ENCODE measurements at places on chromosomes 1 and 21.
A peak's percentile ranks its signal among the peaks of the same experiment; 100 is the strongest.

DNA sequence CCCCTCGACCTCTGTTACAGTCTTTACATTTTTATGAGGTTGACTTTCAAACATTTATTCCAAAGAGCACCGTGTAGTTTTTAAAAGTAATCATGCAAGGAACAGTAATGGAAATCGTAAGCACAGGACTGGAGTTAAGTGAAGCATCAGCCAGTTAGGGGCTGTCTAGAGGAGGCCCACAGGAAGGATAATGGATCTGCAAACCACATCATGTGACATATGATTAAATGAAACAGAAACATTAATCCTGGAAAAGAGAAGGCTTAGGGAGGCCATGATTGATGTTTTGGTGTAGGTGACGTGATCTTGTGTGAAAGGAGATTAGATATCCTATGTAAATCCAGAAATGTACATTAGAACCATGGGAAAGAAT lies 25.0 kb downstream of the RGS7 start:
- DNase-seq = no peak

- no peak for DNase-seq
Observed at GRCh38 chr1:42518908-42519307, 55.8 kb downstream of the CCDC30 start.

GRCh38 chr1:218366322-218367052 lies 21.4 kb downstream of the TGFB2 start:
- no peak for DNase-seq

- DNase-seq = peak; percentile 28
Observed at GRCh38 chr1:203346060-203346768, 4.7 kb downstream of the FMOD start.

DNA sequence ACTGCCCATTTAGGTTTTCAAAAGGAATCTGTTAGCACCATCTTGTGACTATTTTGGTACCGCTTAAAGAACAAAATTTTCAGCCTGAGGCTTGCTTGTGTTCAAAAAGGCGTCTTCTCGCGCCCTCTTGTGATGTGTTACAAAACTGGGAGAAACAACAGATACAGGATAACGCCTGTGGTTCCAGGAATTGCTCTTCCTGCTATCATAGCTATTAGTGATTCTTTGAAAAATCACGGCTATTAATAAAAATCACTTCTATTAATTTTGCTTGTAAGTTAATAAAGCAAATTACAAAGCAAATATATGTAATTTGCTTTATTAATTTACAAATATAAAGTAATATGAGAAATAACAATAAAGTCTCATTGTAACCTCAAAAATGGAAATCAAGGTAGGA lies 82.2 kb upstream of the ABCD3 start:
- peak; percentile 84 for DNase-seq

GRCh38 chr1:61708953-61709907 lies 15.7 kb downstream of the TM2D1 start:
- no peak for DNase-seq

- no peak for DNase-seq
Observed at GRCh38 chr1:10682449-10683309, 113.8 kb downstream of the CASZ1 start.

DNA sequence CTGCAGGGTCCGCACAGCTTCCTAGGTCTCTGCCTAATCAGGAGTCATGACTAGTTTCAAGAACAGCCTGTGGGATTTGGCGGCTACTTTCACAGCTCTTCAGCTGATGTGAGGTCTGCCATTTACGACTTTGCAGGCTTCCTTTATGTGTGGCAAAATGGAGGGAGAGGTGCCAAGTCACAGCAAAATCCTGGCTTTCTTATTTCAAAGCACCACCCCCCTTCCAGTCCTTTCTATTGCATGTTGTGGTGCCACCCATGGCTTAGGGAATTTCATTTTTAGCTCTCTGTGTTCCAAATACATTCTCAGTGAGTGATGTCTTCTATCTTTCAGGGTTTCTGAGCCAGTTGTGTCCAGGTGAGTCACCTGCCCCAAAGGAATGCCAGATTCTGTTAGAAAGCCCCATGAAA lies 75.1 kb upstream of the WLS start:
- no peak for DNase-seq

GRCh38 chr1:117284399-117285215 lies 73.9 kb upstream of the VTCN1 start:
- peak; percentile 21 for DNase-seq

- no peak for DNase-seq
Observed at GRCh38 chr1:149927056-149927562, 494 bp downstream of the SF3B4 start.

- DNase-seq = peak; percentile 5
Observed at GRCh38 chr1:213201380-213202155, 150.5 kb downstream of the RPS6KC1 start.

DNA sequence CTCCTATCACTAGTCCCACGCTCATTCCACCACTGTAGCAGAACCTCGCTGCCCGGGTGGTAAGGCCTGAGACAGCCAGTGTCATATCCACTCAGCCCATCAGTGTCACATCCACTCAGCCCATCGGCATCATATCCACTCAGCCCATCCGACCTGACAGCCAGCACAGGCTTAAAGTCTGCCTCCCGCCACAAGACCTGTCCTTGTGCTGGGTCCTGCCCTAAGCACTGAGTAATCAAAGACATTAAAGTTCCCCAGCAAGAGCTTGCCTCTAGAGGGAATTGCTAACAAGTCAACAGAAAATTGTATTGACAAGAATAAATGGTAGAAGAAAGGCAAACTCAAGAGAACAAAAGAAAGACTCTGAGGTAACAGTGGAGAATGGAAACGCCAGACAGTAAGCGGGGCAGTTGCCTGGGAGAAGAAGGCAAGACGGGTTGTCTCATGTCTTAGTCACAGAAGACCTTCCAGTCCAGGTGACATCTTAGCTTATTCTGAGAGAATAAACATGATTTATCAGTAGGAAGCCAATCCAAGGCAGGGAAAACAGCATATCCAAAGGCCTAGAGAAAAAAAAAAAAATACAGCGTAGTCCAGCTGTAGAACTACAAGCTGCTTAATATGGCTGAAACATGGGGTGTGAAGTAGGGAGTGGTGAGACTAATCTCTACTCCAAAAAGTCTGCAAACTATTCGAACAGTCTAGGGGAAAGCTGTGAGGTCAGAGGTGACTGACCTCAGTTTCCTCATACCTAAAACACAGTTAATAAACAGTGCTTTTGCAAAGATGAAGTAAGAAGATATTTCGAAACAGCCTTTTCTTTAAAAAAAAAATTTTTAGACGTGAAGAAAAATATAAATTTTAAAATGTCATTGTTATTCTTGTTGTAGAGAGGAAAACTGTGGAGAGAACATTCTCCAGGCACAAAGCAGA lies 1.1 kb downstream of the ITLN1 start:
- no peak for DNase-seq

DNA sequence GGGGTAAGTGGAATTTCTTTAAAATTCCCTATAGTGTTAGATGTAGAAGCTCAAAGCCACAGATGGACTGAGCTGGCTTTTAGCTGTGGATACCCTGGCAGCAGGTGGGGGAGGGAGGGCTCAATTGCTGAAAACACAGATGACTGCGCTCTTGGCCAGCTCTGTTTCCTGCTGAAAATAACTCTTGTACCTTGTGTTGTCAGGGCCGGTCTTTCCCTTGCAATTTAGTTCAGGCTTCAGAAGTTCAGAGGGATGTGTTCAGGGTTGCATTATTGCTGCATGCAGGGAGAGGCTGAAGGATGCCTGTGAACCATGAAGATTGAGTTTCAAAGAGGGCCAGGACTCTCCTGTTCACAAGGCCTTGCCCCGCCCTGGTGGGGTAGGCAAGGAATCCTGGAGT lies 58.1 kb upstream of the GCLM start:
- DNase-seq = no peak

GRCh38 chr1:167722152-167722869 lies 529 bp downstream of the MPZL1 start:
- DNase-seq = peak; percentile 32

DNA sequence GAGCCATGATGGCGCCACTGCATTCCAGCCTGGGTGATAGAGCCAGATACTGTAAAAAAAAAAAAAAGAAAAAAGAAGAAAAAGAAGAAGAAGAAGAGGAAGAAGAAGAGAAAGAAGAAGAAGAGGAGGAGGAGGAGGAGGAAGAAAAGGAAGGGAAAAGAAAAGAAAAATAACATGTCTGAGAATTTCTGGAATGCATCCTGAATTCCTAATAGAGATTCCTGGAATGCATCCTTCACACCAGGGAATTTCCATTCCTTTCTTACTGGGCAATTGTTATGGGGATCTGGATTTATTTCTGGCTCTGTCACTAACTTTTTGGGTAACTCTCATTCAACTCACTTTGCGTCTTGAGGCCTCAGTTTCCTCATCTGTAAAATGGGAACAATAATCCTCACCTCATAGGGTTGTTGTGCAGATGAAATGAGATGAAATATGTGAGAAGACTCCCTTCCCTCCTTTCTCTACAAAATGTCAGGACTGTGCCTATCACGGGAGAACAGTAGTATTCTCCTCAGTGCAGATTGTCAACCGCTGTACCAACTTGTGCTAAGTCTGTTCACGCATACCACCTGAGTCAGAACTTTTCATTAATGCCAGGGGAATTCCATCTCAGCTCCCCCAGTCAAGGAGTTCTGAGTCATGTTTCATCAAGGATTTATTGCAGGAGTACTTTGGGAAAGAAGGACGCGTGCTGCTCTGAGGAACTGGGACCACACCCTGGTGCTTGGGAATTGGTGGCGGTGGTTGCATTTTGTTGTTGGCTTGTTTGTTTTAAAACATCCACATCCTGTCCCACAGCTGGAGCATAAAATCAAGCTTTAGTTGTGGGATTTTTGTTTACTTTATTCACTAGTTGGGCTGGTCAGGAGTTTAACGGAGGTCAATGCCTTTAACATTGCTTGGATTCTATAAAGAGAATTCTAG lies 42.4 kb upstream of the ROR1 start:
- DNase-seq = peak; percentile 5

DNA sequence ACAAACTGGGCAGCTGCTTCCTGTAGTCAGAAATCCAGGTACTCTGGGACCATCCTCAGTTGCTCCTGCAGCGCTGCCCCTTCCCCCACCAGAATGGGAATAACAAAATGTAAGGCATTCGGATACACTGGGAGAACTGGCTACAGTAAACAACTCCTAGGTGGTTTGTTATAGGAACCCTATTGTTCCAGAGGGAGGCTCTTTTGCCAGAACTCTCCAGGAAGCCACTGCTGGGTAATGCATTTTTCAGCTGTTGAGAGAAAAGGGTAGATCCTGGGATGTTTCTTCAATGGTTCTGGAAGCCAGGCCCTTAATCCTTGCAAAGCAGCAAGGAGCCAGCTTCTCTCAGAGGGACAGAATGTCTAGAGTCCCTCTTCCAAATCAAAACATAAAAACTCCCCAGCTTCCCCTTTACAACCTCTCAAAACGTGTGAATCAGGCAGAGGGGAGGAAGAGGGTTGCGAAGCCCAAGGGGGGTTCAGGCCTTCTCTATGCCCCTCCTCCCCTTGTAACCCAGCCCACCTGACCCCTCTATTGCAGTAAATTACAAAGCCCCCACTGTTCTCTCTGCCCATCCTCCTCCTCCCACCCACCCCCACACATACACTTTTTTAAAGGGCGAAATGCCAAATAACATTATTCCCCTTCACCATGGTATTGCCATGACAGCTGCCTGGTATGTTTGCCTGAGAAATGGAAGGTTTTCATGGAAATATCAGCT lies 29.1 kb downstream of the PLPP3 start:
- DNase-seq = no peak

DNA sequence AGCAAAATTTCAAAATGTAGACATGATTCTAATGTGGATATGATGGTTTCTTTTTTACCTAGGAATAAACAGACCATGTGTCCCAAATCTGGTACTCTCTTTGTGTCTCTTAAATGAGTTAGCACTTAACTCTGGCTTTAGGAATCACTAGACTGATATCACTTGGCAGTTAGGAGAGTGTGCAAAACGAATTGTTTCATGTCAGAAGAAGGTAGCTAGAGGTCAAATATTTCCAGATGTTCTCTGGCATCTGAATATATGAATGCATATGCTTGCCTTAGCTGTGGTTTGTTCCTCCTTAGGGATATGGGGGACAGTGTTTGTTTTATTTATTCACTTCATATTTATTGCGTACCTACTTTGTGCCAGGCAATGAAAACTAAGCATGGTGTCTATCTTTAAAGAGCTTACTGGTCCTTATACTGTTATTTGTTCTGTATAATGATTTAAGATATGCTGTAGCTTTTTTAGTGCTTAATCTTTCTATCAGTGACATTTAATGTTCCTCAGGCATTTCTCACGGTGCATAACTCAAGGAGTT lies 65.2 kb downstream of the LRRC8C start:
- no peak for DNase-seq

GRCh38 chr1:245332513-245332912 lies 177.7 kb downstream of the KIF26B start:
- no peak for DNase-seq

GRCh38 chr21:39317134-39318090 lies 4.0 kb upstream of the BRWD1 start:
- DNase-seq = peak; percentile 93

DNA sequence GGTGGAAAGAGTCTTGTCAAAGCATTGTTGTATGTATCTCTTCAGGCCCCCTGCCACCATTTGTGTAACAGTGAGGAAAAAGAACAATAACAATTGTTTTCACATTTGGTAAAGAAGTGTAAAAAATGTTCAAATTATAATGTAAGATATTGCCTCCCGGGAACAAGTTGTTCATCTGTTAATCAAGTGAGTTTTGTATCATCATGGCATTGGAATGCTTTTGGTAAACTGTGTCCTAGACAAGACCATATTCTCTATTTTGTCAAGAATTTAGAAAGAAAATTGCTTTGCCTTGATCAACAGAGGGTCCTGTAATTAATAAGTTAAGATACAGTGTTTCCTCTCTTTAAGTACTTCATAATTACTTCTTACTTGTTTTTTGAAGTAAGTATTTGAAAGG lies 692.0 kb upstream of the NR5A2 start:
- DNase-seq = no peak

DNA sequence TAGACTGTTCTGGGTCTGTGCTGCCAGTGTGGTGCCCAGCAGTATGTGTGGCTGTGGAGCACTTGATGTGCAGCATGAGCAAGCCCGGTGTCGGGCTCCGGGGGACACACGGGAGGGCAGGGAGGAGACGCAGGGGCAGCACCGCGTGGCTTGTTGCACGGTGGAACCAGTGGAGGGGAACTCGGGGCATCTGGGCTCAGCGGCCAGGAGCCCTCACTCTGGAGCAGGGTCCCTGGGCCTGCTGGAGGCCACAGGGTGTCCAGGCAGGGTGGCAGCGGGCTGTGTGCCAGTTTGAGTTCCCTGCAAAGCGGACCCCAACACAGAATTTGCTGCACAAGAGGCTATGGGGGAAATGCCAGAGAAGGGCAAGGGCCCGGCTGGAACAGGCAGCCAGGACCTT lies 30.6 kb downstream of the PCNT start:
- no peak for DNase-seq

GRCh38 chr1:246506367-246506673 lies 759 bp downstream of the SMYD3 start:
- no peak for DNase-seq

GRCh38 chr21:36976882-36977651 lies 10.6 kb upstream of the HLCS start:
- DNase-seq = peak; percentile 48

GRCh38 chr1:177984136-177984525 lies 14.3 kb upstream of the SEC16B start:
- DNase-seq = no peak

- peak; percentile 52 for DNase-seq
Observed at GRCh38 chr1:112614460-112615065, 4.4 kb downstream of the ST7L start.

All from suppressor macrophage treated with lipopolysaccharide for 4 hours (primary cell).